ENCODE measurements at places on chromosomes 7 and 10.

DNA sequence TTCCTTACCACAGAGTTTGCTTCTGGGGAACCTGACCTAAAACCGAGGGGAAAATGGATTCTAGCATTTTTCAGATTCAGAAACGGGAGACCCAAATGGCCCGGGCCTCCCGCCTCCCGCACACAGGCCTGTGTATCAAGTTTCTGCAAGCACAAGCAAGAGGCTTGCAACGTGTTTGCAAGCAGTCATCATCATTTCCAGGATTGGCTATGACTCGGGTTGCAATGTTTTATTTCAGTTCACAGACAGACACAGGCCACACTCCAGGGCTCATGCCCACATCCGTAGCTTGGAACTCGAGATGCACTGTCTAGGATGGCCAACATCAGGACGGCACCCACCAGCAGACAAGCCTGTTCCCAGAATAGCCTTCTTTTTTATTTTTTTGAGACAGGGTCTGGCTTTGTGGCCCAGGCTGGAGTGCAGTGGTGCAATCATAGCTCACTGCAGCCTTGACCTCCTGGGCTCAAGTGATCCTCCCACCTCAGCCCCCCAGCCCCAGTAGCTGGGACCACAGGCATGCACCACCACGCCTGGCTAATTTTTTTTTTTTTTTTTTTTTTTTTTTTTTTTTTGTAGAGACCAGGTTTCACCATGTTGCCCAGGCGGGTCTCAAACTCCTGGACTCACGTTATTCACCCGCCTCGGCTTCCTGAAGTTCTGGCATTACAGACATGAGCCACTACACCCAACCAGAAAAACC, 68.1 kb upstream of the FOXK1 start:
- DNase-seq, result no peak

GRCh38 chr7:157410831-157411556, 74.2 kb downstream of the DNAJB6 start:
- no peak for DNase-seq

GRCh38 chr10:102268375-102268888, 23.1 kb downstream of the GBF1 start:
- no peak for DNase-seq

- DNase-seq, result no peak
These were observed 7.5 kb upstream of the EBF3 start for GRCh38 chr10:129971381-129972144.

DNA sequence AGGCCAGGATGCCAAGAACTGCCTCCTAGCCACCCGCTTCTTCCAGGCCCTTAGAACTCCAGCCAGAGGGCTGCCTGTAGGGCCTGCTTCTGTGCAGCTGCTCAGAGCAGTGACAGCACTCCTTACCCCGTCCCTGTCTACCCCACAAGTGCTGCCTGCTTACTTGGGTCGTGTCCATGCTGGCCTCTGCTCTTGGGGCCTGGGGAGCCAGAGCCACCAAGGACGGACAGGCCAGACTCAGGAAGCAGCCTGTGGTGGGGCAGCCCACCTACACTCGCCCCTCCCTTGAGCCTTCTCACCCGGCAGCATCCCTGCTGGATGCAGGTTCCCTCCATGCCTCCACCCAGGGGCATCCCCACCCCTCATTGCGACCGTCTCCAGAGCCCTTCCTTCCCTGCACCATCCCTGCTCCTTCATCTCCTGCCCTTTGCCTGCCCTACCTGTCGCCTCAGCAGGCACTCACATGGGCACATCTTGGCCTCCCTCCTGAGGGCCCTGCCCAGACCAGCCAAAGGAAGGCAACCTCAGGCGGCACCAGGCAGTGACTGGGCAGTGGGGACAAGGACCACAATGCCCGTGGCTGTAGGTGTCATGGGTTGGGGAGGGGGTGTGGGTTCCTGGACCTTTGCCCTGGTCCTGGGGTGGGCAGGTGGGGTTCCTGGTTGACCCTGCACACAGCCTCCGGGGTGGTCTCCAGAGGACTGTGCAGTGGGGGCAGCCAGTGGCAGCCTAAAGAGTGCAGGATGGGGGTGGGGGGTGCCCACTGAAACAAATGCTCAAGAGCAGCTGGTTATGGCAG, 78.0 kb upstream of the TNS3 start:
- DNase-seq, result no peak

GRCh38 chr10:15202639-15203038, 34.1 kb upstream of the NMT2 start:
- no peak for DNase-seq

- DNase-seq, result no peak
These were observed 100.5 kb downstream of the INPP5A start for GRCh38 chr10:132638130-132638515.

DNA sequence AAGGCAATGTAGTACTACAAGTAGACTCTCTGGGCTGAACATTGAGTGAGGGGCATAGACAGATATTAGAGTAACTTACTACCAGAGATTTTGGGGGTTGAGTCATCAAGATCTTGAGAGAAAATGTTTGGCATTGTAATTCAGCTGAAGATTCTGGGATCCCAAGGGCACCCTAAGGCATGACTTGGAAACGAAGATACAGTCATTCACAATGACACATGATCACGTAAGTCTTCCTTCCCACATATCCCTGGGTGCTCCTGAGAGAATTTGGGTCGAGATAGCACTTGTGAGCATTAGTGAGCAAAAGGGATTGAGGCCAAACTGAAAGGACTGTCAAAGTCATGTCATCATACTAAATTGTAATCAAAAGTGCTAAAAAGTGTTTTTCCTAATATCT, 192.5 kb upstream of the PCLO start:
- DNase-seq, result no peak

- no peak for DNase-seq
These were observed 639.3 kb upstream of the GALNT17 start for GRCh38 chr7:70492625-70493024.

- no peak for DNase-seq
These were observed 9.3 kb downstream of the NOD1 start for GRCh38 chr7:30469303-30469702.

GRCh38 chr7:73740771-73741170, 2.2 kb upstream of the ABHD11 start:
- DNase-seq, result no peak

DNA sequence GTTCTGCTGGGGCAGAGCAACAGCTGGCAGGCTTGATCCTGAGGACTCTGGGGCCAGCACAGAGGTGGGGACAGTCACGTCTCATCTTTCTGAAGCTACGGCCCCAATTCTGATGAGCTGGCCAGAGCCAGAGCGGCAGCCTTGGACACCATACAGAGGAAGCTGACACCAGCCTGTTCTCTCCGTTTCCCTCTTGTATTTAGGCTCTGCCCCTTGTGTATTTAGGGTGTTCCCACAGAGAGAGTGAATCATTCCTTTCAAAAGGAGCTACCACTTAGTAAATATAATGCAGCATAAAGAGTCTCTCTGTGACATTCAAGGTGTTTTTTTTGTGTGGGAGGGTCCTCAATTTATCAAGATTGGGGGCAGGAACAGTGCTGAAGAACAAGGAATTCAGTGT, 109.2 kb downstream of the ZNF248 start:
- no peak for DNase-seq

DNA sequence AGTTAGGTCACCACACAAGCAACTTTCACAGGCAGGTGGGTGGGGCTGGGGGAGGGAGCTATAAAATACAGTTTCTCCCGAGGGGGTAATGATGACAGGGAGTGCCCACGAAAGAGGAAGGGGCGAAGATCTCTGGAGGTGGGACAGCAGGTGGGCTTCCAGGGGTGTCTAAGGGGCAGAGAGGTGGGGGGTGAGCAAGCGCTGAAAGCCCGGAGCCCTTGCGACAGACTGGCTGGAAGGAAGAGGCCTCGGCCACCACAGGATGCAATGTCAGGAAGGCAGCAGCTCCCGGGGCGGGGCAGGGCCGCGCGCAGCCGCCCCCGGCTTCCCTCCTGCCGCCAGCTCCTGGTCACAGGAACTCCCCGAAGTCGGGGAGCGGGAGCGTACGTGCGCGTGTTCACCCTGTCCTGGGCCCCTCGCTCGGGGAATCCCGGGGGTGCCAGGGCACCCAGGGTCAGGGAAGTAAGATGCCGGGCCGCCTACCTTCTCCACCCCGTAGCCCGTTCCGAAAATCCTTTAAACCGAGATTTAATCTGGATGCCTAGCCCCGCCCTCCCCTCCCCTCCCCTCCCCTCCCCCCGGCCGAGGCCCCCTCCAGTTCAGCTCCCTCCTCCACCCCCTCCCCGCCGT, 105.2 kb upstream of the PPIF start:
- DNase-seq, result no peak

- no peak for DNase-seq
These were observed 18.0 kb downstream of the C10orf105 start for GRCh38 chr10:71701496-71702132.

- no peak for DNase-seq
These were observed 674.7 kb downstream of the CCSER2 start for GRCh38 chr10:85003083-85003482.

DNA sequence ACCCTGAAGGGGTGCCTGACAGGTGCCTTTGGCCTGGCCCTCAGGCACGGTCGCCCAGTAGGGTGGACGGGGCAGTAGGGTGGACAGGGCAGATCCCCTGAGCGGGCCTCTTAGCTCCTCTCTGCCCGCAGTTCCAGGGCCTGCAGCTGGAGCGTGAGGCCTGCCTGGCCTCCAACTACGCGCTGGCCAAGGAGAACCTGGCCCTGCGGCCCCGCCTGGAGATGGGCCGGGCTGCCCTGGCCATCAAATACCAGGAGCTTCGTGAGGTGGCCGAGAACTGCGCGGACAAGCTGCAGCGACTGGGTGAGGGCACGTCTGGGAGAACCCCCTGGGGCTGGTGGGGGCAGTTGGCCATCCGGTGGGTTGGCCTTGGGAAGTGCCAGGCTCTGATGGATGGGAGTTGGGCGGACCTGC, 1.7 kb downstream of the VPS37D start:
- no peak for DNase-seq

- no peak for DNase-seq
These were observed 345.9 kb downstream of the KIF20B start for GRCh38 chr10:90047243-90047729.

GRCh38 chr10:14378387-14378960, 47.8 kb upstream of the FRMD4A start:
- no peak for DNase-seq

DNA sequence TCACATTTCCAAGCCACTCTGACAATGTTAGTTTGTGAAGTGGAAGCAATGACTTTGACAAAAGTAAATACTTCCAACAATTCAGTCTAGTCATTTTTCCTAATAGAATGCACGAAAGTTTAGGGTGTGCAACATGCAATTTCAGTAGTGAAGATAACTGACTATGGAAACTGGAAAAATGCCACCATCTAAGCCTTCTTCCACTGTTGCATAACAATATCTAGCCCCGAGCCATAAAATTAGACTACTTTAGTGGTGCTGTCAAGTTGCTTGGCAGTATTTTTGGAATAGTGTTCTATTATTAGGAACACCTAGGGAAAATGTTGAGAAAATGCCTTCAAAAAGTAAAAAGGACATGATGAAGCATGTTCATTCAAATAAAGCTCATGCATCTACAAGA, 17.9 kb downstream of the SEMA3A start:
- DNase-seq, result no peak

DNA sequence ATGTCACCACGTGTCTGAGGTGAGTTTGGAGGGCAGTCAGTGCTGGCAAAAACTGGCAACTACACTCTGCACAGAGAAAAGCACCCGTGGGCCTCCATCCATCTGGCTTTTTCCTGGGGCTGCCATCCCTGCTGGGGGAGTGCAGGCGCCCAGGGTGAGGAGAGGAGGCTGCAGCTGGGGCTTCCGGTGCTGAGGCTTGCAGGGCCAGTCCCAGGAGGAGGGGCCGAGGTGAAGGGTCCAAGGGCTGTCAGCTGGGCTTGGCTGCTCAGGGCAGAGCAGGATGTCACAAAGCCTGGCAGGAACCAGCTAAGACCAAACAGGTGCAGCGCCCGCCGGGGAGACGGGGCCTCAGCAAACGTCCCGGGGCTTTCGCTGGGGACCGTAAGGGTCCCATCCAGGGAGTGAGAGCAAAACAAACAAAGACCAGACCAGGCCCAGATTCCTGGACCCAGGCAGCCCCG, 77.2 kb downstream of the CFAP46 start:
- no peak for DNase-seq

- no peak for DNase-seq
These were observed 25.2 kb upstream of the FIGNL1 start for GRCh38 chr7:50475340-50475739.

DNA sequence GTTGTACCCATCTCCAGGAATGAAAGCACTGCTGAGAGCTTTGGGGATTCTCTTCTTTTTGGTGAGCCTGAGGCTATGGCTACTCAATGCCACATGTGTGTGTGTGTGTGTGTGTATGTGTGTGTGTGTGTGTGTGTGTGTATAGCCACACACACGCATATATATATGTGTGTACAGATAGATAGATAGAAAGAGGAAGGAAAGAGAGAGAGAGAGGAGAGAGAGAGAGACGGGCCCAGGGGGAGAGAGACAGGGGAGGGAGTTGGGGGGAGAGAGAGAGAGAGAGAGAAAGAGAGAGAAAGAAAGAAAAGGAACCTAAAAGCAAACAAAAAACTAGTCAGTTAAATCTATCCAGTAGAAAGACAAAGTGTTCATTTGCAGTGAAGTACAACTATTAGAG, 8.3 kb downstream of the SLC13A4 start:
- DNase-seq, result no peak

DNA sequence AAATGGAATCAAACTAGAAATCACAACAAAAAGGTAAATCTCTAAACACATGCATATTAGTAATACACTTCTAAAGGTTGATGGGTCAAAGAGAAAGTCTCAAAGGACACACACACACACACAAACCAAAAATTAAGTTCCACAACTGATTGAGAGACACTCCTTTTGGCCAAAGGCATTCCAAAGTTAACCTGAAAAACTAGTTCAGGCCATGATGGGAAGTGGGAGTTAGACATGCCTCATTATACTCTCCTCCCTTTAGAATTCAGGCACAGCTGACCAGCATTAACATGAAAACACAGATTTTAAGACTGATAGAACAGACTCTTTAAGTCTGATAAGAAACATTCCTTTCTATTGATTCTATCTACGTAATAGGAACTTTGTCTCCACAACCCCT, 332.4 kb upstream of the IGFBP3 start:
- DNase-seq, result no peak

- no peak for DNase-seq
These were observed 904 bp upstream of the CCDC7 start for GRCh38 chr10:32445036-32445435.

DNA sequence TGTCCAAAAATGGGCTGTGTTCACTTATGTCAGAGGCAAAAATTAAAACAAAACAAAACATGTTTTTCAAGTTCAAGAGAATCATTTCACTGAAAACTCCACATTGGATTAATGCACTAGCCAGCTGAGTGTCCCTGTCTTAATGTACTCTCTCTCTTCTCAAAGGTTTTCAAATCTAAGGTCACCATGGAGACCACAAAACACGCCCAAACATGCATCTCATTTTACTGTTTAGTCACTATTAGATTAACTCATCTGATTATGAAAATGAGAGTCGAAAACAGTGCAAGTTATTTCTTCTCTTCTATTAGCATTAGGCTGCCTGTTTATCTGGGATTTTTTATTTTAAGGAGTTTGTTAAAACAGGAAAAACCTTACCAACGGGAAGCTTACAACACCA, 70.8 kb upstream of the ASAH2 start:
- DNase-seq, result no peak

GRCh38 chr10:100817268-100817839, 72.0 kb downstream of the PAX2 start:
- DNase-seq, result no peak

- no peak for DNase-seq
These were observed 20.4 kb downstream of the ITGB8 start for GRCh38 chr7:20350996-20351692.
